NCI-H1048 (cell line): ENCODE measurements at places on chromosomes 16 and 17.

DNA sequence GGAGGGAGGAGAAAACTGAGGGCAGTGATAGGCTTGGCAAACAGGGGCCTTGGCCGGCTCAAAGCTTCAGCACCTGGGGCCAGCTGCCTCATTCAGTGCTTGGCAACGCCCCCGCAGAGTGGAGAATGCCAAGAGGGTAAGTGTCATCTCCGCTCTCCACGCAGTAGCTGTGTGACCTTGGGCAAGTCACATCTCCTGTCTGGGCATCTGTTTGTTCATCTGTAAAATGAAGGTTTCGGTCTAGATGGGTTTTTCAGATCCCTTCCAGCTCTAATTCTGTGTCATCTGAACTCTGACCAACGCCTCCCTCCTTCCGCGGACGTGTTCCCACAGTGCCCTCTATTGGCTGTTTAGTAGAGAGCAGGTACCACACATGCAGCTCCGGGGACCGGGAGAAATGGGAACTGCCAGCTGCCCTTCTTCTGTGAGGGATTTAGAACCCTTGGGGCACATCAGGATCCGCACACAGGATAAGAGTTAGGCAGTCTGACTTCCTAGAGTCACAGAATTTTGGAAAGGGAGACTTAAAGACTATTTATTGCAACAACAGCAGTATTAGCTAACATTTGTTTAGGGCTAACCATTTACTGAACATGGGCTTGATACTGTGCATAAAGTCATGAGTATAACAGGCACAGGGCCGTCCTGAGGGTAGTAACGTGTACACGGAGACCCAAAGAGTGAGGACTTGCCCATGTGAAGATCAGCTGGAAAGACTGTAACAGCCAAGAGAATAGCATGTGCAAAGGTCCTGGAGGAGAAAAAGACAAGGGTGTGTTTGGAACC lies 26.8 kb downstream of the GP2 start:
- no peak for DNase-seq

DNA sequence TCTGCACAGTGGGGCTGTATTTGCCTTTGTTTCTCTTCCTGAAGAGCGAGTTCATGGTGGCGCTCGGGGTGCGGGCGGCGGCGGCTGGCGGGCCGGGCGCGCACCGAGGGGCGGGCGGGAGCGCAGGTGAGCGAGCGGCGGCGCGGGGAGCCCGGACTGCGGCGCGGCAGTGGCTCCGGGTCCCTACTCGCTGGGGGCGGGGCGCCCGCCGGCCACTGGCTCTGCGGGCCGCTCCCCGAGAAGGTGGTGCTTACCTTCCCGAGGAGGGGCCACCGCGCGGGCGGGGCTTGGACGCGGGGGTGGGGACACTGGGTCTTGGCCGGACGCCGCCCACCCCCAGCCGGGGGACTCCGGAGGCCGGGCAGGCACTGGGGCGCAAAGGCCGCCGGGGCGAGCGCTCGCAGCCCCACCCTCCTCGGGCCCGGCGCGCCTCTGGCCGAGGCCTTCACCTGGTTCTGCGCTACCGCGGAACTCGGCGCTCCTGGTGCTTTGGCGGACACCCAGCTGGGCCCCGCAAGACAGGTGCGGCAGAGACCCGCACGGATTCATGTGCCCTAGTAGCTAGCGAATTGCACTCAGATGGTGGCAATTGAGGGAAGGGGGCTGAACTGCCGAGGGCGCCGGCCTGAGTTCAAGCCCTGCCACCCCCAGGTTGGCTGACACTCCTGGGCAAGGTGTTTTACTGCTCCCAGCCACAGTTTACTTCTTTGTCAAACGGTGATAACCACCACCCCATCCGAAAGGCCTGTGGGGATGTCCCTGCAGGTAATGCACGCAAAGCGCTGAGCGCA lies at the start of gene PPL:
TSS of gene PPL (minus strand) at position 158 of the 791 bp plus-strand sequence. CDS start at position 55, 103 bp downstream.
- DNase-seq = peak; percentile 30

DNA sequence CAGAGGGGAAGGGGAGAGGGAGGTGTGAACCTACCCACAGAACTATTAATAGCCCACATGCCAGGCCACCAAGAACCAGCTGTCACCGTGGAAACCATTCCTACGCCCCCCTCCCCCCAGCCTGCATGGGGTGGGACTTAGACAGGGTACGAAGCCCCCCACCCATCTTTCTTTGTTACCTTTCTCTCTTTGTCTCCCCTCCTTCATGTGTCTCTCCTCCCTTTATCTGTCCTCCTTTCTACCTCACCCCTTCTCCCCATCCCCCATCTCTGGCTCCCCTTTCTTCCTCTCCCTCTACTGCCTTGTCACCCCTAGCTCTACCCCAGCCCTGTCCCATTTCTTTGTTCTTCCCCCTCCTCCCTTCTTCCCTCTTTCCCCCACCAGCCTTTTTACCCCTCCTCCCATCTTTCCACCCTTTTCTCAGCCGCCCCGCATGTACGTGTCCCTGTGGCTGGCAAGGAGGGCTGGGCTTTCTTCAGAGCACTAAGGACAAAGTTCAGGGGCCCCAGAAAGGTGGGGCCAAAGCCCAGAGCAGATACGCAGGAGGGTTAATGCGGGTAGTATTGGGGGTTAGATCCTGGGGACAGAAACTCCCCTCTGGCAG lies 8.0 kb downstream of the THRA start:
- no peak for DNase-seq

GRCh38 chr17:42564815-42565522 lies 1.9 kb upstream of the MLX start:
- no peak for DNase-seq

DNA sequence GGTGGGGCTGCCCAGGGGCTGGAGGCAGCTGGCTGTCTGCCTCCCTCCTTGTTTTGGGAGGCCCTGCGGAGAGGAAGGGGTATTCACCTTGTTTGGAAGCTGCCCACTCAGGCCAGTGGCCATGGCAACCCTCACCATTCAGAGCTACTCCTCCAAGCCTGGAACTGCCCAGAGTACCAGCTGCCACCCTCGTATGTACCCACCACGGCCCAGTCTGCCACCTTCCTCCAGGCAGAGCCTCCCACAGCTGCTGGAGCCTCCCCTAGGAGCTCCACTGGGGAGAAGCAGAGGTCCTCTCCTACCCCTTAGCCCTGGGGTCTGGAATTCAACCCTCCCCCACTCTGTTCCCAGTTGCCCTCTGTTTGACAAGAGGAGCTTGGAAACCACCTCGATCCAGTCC lies 90.7 kb downstream of the AXIN2 start:
- no peak for DNase-seq

GRCh38 chr16:27753563-27753962 lies 203.6 kb downstream of the KATNIP start:
- no peak for DNase-seq

GRCh38 chr17:6393351-6393952 lies 41.5 kb downstream of the AIPL1 start:
- DNase-seq = no peak

GRCh38 chr16:10210944-10211343 lies 28.7 kb upstream of the GRIN2A start:
- DNase-seq = no peak

GRCh38 chr16:6573577-6573976 lies 759.1 kb upstream of the RBFOX1 start:
- no peak for DNase-seq

GRCh38 chr16:2611499-2611862 lies 70.8 kb upstream of the KCTD5 start:
- DNase-seq = no peak

DNA sequence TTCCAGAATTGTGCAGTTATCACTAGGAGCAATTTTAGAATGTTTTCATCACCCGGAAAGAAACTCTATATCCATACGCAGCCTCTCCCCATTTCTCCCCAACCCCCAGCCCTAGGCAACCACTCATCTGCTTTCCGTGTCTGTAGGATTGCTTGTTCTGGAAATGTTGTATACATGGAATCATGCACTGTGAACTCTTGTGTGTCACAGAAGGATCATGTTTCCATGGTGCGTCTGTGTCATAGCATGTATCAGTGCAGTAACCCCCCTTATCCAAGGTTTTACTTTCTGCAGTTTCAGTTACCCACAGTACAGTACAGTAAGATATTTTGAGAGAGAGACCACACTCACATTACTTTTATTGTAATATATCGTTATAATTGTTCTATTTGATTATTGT lies 299.4 kb downstream of the CPPED1 start:
- no peak for DNase-seq

GRCh38 chr16:65959983-65960382 lies 406.5 kb upstream of the CDH5 start:
- no peak for DNase-seq

DNA sequence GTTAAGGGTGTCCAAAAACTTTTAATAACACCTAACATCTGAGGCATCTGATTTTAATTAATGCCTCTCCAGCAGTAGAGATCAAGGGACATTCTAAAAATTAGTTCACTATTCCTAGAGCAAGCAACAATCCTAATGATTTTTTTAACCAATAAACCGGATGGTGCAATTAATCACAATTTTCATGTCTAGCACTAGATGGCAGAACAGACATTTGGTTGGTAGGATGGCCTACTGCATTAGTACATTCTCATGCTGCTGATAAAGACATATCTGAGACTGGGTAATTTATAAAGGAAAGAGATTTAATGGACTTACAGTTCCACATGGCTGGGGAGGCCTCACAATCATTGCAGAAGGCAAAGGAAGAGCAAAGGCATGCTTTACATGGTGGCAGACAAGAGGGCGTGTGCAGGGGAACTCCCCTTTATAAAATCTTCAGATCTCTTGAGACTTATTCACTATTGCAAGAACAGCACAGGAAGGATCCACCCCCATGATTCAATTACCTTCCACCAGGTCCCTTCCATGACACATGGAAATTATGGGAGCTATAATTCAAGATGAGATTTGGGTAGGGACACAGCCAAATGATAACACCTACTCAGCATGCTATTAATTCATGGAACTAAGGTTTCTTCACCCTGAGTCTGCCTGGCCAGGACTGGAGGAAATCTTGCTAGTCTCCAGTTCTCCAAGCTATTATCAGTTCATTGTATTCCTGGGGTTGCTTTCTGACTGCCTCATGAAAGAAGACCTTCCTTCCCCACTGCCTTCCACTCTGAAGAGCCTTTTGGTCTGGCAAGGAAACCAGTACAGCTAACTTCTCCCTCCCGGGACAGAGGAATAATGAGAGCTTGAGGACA lies 24.8 kb downstream of the HS3ST3A1 start:
- DNase-seq = no peak

- DNase-seq = no peak
These were observed 9.2 kb upstream of the SBK1 start for GRCh38 chr16:28283173-28283572.

DNA sequence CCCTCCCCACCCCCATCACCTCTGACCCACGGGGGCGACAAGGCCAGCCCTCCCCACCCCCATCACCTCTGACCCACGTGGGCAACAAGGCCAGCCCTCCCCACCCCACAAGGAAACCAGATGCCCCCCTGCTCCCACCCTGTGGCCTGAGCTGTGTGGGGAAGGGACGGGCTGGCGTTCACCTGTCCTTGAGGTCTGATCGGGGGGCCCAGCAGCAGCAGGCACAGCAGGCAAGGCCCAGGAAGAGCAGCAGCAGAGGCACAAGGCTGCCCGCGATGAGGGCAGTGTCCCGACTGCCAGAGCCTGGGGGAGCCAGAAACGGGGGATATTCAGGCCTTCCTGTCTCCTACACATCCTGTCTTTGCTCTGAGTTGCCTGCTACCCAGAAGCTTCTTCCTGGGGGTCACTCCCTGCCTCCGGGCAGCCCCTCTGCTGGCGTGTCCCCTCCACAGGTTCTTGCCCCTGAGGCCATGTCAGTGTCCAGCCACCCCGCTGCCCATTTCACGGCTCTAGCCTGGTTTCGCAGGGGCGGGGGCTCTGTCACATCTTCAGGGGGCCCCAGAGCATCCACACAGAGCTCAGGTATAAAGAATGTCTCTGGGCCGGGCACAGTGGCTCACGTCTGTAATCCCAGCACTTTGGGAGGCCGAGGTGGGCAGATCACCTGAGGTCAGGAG lies 6.8 kb downstream of the SCARF1 start:
- DNase-seq = no peak

DNA sequence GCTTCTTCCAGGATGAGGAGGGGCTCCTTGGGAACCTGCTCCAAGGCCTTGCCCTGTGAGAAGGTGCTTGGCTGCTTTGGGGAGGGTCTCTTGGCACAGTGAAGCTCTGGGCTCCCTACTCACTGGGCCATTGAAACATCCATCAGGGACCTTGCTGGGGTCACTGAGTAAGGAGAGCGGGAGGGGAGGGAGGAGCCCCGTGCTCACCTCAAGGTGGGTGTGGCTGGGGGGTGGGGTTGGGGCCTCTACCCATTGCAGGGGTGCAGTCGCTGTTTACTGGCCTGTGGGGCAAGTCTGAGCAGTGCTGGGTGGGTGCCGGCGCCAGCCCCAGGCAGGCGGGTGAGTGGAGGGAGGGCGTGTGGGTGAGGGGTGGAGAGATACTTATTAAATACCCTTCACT lies 9.9 kb downstream of the TNS4 start:
- DNase-seq = no peak

DNA sequence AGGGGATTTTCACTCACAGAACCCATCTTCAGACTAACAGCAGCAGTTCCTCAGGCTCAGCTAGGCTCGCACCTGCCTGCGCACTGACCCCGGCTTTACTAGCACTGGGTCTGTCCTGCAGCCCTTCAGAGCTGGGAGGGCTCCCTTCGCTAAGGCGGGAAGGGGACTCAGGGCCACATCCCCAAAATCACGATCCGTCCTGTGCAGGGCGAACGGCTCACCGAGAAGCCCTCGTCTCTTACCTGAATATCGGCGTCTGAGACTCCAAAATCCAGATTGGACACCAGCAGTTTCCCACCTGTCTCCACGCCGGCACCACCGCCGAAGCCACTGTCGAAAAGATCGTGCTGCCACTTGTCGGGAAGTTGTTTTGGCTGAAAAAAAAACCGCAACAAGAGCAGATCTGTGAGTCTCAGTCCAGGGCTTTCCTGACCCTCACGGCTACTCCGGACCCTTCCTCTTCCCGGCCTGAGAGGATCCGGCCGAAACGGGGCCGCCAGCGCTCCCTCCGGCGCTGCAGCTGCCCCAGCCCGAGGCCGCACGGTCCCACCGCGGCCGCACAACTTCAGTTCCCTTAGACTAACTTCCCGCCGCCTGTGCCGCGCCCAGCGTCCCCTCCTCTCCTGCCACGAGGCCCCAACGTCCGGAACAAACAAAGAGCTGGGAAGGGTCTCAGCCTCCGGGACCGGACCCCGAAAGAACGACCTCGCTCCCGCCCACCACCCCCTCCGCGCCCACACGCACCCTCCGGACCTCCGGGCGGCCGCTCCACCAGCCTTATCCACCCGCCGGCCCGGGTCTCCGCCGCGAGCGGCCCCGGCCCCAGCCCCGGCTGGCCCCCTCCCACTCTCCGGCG lies 711 bp downstream of the ALYREF start:
- DNase-seq = no peak

GRCh38 chr16:78894886-78895285 lies 705.7 kb downstream of the MAF start:
- DNase-seq = no peak

DNA sequence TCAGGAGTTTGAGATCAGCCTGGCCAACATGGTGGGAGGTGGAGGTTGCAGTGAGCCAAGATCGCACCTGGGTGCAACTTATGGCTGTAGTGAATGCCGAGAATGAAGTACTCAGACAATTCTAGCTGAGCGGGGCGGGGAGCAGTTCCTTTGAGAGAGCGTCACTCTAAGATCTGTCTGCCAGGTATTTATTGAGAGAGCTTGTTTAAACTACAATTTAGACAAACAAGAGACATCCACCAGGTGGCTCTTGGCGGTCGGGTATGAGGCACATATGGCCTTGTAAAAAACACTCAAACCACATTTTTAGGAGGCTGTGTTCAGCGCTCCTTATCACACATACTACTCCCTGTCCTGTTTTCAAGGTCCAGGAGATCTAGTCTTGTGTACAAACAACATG lies 40.6 kb upstream of the CDH1 start:
- no peak for DNase-seq
